ENCODE measurements at places on chromosomes 11 and 22.

DNA sequence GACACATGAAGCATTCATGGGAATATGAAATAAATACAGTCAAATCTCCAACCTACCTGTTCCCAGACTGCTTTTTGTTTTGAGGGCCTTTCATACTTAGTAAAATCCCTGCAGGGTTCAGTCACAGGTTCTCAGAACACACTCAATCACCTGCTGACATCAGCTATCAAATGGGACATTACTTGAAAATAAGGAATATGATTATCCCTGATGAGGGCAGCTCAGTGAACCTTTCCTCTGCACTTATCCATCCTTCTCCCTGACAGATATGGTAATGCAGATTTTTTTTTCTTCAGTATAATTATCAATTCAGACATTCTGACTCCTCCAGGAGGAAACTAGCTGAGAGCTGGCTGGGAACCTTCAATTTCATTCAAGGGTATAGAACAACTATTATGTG lies 1127.4 kb upstream of the CCDC90B start:
- DNase-seq, result no peak

DNA sequence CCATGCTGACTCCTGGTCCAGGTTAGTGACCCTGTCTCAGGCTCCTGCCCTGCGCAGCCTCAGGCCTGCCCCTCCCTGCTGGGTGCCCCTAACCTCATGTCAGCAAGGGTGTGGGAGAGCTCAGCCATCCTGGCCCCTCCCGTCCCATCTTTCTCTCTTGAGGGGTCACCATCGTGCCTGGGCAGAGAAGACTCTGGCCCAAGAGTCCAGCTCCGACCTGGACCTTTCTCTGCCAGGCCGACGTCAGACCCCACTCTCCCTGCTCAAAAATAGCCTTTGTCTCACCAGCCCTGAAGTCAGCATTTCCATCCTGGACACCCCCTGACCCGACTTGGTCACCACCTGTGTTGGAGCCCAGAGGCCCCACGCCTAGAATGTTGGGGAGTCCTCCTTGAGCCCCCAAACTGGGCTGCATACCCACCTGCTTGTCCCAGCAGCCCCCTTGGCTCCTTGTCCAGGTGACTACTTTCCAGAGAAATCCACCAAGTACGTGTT lies 4.9 kb downstream of the SCGB1C1 start:
- DNase-seq, result no peak

DNA sequence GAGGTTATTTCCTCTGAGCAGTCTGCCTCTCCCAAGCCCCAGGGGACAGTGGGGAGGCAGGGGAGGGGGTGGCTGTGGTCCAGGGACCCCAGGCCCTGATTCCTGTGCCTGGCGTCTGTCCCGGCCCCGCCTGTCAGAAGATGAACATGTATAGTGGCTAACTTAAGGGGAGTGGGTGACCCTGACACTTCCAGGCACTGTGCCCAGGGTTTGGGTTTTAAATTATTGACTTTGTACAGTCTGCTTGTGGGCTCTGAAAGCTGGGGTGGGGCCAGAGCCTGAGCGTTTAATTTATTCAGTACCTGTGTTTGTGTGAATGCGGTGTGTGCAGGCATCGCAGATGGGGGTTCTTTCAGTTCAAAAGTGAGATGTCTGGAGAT lies 3.1 kb downstream of the PIM3 start:
- peak; percentile 14 for DNase-seq

DNA sequence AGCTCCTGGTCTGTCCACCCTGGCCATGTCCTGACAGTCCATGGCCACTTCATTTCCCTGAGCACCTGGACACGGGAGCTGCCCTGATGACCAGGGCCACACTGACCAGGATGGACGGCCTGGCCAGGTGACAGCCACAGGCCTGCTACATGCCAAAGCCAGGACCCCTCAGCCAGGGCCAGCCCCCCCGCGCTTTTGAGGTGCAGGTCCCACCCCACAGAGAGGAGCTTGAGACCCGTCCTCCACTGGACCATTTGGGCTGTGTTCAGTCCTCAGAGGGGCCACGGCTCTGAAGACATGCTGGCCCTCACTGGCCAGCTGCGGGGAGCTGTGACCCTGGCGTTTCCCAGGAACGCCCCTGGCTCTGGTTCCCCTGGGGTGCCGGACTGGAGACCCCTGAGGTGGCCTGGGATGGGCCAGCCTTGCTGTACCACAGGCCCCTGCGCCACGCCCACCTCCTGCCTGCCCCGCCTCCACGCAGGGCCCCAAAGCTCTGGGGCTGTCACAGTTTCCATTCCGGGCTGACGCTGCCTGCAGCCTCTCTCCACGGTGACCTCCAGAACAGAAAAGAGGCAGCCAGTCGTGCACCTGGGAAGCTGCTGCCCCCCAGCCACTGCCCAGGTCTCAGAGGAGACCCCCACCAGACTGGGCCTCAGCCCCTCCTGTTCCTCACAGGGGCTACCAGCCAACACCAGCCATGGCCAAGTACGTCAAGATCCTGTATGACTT lies 18.2 kb downstream of the EPS8L2 start:
- no peak for DNase-seq

- DNase-seq, result no peak
These were observed 14.1 kb downstream of the APOL1 start for GRCh38 chr22:36267058-36267457.

Measured in activated gamma-delta T cell treated with Interleukin-2 at 50 U/mL for 16 hours (primary cell).